Fibroblast of gingiva (primary cell): ENCODE measurements at places on chromosomes 7 and 10.

DNA sequence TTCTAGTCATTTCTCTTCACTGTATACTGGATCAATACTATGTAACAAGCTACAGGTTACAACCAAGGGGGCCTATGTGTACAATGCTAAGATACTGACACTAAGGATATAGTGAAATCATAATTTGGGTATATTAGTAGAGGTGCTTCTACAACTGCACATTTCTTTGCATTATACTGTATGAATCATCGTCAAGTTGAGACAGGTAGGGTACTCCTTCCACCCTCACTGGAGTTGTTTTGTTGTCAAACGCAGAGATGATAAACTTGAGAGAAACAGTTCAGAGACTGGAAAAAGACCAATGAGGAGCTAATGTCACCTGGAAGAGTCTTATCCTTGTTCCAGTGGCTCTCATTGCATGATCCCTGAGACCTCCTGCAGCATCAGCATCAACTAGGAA is 208.2 kb upstream of the PRPS1L1 start:
- no peak for DNase-seq

- DNase-seq: peak; percentile 64
Observed at GRCh38 chr10:110269374-110270318, 35.1 kb downstream of the SMNDC1 start.

DNA sequence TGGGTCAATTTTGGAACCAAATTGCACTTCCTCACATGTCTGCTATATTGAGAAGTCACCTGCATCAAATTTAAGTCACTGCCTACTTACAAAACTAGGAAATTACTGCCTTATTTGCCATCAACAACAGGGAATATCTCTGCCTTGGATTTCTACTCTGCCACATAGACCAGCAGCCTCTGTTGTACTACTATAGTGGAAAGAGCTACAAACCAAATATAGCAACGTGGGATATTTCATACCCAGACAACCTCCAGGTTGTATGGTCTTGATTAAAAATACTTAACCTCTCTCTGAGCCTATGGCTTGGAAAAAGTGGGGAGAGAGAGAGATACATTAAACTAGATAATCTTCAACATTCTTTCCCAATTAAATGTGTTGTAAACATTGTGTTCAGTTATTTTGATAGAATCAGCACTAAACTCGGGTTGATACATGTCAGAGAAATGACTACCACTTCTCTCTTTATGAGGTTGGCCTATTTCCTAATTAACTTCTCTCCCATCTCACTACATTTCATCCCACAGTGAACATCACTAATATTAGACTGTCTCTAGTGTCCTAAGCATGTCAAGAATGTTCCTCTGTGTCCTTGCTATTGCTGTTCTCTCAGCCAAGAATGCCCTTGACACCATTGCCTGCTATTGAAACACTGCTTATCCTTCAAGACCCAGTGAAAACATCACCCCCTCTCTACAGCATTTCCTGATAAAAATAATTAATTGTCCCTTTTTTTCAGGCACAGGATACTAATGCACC is 421.2 kb downstream of the IPMK start:
- DNase-seq: no peak

GRCh38 chr7:22195397-22196172 is 161.4 kb downstream of the RAPGEF5 start:
- no peak for DNase-seq

DNA sequence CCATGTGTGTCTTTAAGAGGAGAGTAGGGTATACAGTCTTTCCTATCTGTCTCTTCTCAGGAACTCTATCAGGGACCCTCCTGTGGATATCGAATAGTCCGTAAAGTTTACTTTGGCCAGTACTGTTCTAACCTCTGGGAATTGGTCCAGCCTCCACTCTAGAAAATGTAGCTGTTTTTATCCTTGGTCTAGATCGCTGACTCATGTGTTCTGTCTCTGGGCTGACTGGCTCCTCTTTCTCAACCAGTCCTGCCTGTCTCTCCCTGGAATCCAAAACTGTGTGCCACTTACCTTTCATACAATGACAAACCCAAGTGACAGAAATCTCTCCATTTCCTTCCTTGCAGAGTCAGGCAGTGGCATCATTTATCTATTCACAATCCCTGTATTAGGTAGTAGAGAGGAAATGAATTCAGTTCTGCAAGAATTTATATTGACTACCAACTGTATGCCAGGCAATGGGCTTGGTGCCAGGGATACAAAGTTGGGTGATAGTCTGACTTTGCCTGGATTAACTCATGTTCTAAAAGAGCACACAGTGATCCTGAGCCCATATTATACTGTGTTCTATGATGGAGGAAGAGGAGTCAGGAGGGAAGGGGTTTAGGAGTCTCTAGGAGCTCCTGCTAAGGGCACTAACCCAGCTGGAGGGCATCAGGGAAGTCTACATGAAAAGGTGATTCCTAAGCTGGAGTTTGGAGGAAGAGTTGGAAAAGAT is 232.7 kb downstream of the LRMDA start:
- DNase-seq: peak; percentile 26

DNA sequence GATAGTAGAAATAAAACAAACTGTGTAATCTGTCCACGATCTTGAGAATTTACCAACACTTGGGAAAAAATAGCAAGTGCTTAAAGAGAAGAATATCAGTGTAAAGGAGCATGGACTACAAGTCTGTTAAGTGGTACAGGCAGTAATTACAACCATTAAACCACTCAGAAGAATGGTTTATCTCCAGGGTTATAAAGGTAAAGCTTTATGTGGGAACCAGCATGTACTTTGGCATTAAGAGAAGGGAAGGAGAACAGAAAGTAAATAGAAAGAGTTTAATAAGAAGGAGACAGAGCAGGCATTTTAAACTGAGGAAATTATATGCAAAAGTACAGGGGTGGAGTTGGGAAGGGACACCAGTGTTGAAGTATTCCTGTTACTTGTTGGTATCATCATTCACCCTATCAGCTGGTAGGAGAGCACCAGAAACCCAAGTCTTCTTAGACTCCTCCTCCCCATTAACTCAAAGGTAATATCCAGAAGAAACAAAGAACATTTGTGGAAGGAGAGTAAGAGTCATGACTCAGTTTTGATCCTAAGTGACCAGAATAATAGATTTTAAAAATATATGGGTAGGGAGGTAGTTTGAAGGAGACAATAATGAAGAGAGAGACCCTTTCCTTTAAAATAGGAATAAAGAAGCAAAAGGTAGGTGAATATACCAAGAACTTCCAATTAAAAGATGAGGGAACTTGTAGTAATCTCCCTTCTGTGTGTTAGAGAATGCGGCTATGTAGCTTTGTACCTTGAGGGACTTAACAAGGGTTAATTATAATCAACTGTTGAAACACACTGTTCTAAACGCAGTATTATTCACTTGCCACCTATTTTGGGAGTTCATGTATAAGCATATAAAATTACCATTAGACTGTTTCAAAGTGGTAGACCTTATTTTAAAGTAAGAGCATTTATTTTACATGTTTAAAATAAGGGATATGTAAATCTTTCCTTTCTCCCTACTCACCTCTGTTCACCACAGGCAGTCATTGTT is 92.1 kb upstream of the STRIP2 start:
- DNase-seq: no peak

DNA sequence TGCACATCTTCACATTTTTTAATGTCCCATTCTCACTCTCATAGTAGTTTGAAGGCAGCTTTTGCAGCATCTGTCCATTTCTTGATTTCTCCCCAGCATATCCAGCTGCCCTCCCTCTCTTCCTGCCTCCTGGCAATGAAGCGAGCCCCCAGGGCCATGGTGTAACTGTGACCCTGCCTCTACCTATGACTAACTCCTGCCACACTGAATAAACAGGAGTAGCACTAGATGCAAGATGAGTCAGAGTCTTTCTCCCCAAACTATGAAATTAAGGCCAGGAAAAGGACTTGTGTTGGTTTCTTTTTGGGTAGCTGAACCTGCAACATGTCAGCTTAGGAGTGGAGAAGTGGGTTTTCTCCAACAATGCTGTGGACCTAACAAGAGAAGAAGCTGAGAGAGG is 329.0 kb downstream of the RNLS start:
- peak; percentile 55 for DNase-seq

- no peak for DNase-seq
Observed at GRCh38 chr7:50824882-50825281, 42.2 kb upstream of the GRB10 start.

GRCh38 chr7:158204453-158204852 is 383.2 kb downstream of the PTPRN2 start:
- no peak for DNase-seq

GRCh38 chr10:120421250-120421649 is 35.8 kb upstream of the PLPP4 start:
- DNase-seq: no peak

GRCh38 chr10:2682491-2682890 is 384.9 kb upstream of the PFKP start:
- no peak for DNase-seq

- DNase-seq: no peak
Observed at GRCh38 chr10:71188201-71188600, 24.2 kb upstream of the UNC5B start.

DNA sequence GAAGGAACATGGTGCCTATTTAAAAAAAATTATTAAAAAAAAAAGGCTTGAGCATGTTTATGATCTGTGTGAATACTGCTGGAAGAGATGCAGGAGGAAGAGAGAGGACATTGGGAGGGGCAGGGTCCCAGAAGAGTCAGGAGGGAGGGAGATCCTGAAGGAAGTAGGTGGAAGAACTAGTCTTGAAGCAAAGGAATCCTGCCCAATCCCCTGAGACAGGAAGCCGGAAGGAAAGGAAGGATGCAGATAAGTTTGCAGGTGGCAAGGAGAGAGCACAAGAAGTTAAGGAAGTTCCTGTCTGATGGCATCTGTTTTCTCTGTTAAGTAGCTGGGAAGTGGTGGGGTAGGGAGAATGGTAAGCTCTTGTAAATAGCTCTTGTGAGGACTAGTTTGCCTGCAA is 318.5 kb downstream of the DOCK4 start:
- no peak for DNase-seq

DNA sequence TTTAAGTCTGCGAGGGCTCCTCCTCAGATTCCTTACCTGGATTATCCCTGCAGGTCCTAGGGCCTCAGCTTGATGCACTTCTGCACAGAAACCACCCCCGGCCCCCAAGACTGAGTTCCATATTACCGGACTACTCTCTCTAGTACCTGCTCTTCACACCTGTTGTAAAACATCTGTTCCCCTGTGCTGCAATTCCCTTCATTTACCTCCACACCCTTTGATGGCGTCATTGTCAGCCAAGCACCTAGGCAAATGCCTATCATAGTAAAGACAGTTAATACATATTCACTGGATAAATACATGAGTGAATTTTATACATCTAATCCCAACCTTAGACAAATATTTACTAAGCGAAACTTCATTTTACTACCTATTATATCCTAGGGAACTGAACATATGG is 275.5 kb downstream of the PLXDC2 start:
- DNase-seq: no peak

GRCh38 chr10:55146032-55146431 is 345.0 kb upstream of the PCDH15 start:
- no peak for DNase-seq

GRCh38 chr7:3682028-3682710 is 381.1 kb downstream of the SDK1 start:
- DNase-seq: no peak

- no peak for DNase-seq
Observed at GRCh38 chr7:131627735-131628190, 71.3 kb upstream of the PODXL start.

GRCh38 chr10:68408898-68409518 is 1.9 kb upstream of the RUFY2 start:
- DNase-seq: no peak

DNA sequence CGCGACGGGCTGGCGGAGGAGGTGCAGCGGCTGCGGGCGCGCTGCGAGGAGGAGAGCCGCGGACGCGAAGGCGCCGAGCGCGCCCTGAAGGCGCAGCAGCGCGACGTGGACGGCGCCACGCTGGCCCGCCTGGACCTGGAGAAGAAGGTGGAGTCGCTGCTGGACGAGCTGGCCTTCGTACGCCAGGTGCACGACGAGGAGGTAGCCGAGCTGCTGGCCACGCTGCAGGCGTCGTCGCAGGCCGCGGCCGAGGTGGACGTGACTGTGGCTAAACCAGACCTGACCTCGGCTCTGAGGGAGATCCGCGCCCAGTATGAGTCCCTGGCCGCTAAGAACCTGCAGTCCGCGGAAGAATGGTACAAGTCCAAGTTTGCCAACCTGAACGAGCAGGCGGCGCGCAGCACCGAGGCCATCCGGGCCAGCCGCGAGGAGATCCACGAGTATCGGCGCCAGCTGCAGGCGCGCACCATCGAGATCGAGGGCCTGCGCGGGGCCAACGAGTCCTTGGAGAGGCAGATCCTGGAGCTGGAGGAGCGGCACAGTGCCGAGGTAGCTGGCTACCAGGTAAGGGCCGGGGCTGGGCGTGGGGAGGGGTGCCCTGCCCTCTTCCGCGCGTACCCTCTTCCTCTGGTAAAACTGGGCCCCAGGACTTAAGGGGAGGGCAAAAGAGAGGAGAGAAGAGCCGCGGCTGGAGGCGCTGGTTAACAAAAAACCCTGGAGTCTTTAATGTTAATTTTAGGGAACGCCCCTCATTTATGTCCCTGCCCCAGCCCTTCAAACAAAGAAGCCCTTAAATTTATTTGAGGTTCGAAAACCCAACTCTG is 987 bp downstream of the INA start:
- DNase-seq: no peak

GRCh38 chr10:131580674-131581073 is 269.2 kb upstream of the TCERG1L start:
- DNase-seq: no peak

- no peak for DNase-seq
Observed at GRCh38 chr7:128017460-128017859, 13.8 kb downstream of the LRRC4 start.

- no peak for DNase-seq
Observed at GRCh38 chr7:35524112-35524804, 170.7 kb downstream of the HERPUD2 start.

GRCh38 chr10:31343009-31343408 is 24.0 kb downstream of the ZEB1 start:
- DNase-seq: no peak

- DNase-seq: no peak
Observed at GRCh38 chr10:116043304-116043703, 229.7 kb downstream of the GFRA1 start.

DNA sequence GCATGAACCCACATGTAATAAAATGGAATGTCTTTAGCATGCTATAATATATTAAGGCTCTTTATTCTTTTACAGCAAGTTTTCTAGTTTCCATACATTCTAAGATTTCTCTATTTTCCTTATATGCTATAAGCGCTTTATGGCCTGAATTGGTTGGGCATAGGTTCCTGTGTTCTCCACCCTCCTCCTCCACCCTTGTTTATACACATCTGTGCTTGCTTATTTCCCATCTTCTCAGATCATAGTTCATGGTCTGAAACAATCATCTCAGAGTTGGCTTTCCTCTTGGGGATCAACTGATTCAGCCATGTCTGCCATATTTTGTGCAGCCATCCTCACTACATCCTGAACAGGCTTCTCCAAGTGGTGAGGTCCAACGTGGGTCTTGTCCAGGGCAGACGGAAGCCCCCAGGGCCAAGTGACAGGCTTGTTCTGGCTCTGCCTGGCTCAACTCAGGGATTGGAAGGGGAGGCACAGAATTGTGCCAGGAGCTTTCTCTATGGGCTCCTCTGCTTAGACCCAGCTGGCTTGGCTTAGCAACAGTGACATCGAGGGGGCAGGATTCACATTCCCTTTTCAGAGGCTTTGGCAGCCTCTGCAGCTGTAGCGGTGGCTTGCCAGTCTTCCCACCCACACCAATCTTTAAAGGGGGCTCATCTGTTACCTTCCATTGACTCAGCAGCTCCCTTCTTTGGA is 327.3 kb downstream of the PTEN start:
- no peak for DNase-seq
